ENCODE measurements at places on chromosomes 1 and 21.

DNA sequence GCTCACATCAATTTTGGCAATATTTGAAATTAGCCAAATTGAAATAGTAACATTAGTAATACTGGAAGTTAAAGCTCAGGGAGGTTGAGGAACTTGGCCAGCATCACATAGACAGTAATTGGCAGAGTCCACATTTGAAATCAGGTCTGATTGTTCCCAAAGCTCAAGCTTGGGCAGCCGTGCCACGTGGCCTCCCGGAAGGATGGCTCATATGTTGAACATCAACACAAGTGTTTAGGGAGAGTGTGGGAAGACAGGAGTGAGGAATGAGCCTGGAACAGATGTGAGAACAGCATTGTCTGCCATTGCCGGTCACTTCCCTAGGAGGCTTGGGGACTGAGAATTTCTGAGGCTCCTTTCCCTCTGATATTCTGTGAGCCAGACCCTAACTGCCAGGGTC is 40.2 kb upstream of the RBM15 start:
- DNase-seq = no peak

GRCh38 chr21:41594268-41594667 is 86.3 kb upstream of the TMPRSS2 start:
- no peak for DNase-seq

DNA sequence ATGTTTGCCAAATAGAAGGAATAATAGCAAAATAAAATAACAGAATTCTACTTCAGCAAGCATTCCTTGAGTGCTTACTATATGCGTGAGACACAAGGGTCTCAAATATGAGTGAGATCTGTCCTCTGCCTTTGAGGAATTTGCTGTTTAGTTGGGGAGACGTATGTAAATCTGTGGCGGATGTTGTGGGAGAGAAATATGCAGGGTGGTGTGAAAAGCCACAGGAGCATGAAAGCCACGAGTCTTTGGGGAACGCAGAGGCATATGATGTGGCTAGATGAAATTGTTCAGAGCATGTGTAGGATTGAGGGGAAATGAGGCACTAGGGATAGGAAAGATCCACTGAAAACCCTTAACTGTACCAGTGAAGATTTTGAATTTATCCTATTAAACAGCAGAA is 244.4 kb downstream of the PBX1 start:
- DNase-seq = no peak

- no peak for DNase-seq
Observed at GRCh38 chr1:91631718-91632330, 131.2 kb downstream of the CDC7 start.

GRCh38 chr1:183600634-183601033 is 10.4 kb upstream of the NCF2 start:
- DNase-seq = no peak

GRCh38 chr1:10626791-10627410 is 152.2 kb downstream of the PEX14 start:
- no peak for DNase-seq

DNA sequence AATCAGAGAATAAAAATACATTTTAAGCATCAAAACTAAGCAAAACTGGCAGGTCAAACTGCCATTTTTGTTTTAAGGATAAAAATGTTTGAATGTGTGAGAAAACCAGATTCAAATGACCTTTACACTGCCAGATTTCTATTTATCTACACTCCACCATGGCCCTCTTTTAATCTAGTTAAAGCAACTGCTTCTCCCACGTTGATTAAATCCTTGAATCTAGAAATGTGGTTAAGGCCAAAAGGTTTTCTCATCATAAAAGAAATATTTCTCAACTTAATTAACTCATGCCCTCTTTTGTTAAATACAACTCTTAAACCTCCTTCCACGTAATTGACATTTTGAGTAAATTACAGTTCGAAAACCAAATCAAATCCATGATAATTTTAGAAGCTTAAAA is 15.0 kb downstream of the EGLN1 start:
- DNase-seq = no peak

DNA sequence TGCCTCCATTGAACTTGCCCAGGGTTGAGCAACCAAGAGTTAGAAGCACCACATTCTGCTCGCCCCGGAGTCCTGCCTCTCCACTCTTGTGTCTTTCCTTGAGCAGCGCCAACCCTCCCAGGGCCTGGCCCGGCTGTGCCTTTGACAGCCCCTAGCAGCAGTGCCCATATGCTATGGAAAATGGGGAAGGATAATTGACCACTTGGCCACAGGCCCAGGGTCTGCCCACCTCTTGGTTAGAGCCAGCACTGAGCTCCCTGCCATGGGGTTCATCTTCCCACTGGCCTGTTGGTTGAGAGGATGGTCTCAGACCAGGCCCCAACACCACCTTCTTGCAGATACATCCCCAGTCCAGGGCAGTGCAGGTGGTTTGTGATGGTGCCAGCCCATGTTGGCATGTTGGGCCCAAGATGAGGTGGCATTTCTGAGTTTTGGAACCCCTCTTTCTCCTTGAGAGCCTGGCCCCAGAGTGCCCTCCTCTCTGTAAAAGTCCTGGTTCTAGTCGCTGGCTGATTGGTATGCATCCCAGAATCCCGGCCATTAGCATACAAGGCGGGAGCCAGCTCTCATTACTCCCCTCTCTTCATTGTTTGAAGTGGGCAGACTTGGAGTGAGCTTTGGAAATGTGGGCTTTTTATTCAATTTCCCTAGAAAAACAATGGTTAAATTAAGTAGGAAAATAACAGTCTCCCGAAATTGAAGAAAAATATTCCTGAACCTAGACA is 7.6 kb downstream of the ARHGEF10L start:
- DNase-seq = no peak

DNA sequence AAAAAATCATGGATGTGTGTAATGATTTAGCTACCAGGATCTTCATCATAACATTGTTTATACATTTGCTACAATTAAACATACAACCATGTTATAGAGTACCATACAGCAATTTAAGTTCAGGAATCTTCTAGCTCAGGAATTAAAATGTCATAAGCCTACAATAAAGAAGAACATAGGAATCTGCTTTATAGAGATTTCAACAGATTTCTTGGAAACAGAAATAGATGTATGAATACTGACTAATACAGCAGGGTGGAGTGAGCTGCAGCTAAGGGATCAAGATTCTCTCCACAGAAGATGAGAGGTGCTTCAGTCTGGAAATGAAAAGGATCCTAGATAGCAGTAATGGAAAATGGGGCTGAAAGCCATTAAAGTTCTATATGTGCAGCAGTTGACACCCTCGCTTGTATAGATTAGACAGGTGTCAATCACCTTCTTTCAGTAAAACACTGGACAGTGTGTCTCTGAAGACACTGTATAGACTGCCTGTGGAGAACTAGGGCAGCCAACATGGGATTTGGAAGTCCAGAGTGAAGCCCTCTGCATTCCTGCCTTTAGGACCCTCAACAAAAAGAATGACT is 73.9 kb downstream of the DNTTIP2 start:
- no peak for DNase-seq

- DNase-seq = no peak
Observed at GRCh38 chr1:16014509-16015482, 3.0 kb downstream of the HSPB7 start.

DNA sequence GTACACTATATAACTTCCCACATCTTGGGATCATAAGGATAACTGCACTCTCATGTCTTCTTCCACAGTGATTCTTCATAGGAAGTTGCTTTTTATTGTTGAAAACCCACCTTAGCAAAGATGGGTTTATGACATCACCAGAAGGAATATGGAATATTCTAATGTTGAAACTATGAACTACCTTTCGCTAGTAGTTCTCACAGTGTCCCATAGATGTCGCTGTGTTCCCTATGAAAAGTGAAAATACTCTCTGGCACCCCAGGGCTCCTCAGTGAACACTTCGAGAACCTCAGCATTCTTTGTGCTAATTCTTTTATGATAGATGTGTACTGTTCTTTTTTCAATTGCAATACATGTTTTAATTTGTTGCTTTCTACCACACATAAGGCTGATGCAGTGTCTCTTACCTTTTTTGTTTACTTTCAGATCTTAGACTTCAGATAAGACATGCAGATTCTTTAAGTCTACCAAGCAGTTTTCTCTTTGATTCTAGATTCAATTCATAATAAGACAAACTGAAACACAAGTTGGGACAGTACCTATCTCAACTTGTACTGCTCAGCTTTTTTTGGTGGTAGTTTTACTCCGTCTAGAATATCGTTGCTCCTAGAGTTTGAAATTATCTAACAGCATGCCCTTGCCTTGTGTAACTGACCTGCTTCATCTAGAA is 90.8 kb downstream of the GTF2B start:
- DNase-seq = peak; percentile 50

DNA sequence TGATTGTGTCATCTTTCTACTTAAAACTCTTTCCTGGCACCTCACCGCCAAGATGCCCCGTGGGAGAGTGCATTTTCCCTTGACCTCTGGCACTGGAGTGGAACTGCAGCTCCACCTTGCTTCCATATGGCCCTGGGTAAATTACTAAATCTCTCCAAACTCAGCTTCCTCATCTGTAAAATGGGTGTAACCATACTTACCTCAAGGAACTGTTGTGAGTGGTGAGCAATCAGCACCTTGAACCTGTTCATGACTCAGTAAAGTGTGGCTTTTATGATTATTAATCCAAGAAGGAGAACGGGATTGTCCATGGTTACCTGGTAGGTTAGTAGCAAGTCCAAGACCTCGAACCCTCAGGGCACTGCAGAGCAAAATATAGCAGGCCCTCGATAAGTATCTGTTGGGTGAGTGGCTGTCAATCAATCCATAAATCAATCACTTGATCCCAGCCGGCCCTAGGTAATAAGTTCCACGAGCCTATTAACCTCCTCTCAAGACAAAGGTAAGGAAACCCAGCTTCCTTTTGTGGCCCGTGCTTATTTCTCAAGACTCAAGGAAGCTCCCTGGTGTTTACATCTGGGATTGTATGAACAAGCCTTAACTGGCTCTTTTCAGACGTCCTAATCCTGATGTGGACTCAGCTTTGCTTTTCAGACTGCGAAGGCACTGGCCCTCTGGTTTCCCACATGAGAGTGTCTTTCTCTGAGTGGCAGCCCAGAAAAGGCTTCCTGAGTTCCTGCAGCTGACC is 114.0 kb upstream of the GJB5 start:
- DNase-seq = no peak

DNA sequence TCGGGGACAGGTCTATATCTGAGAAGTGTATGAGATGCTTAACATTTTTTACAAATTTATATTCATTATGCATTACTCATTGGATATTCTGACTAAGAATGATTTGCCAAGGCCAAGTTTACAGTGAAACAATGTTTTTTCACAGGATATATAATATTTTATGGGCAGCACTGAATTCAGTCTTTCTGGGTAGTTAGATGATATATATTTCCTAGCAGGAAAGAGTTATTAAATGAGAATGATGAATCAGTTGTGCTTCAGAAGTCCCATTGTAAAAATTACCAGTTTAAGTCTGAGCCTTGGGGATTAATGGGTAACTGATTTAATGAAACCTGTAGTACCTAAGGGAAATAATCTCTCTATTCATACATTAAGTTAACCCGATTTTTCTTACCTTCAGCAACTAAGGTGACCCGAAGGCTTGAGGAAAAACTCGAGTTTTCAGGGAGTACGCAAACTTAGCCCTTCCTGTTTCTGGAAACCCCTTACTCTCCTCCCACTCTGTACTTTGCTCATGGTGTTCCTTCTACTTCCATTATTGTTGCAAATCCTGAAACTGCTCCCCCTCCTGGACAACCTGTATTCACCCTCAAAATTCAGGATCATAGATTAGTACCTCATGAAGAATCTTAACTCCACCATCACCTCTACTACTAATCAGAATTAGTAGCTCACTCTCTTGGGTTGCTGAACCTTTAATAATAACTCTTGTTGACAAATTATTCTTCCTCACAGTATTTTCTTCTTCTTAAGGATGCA is 135.1 kb downstream of the AK5 start:
- no peak for DNase-seq

- DNase-seq = no peak
Observed at GRCh38 chr1:245986404-245987218, 520.5 kb downstream of the SMYD3 start.

DNA sequence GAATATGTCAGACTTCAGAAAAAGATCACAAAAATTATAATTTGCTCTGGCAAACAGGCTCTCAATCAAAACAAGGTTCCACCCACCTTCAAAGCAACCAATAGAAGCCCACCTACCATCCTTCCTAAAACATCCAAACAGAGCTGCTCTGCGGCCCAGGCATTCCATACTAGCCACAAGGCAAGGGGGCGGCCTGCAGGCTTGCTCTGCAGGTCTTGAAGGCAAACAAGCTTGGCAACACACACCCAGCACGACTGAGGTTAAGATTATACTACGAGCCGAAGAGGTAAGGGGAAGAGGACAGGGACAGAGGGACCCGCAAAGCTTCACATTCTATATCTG is 207.3 kb downstream of the SLC45A1 start:
- peak; percentile 22 for DNase-seq

DNA sequence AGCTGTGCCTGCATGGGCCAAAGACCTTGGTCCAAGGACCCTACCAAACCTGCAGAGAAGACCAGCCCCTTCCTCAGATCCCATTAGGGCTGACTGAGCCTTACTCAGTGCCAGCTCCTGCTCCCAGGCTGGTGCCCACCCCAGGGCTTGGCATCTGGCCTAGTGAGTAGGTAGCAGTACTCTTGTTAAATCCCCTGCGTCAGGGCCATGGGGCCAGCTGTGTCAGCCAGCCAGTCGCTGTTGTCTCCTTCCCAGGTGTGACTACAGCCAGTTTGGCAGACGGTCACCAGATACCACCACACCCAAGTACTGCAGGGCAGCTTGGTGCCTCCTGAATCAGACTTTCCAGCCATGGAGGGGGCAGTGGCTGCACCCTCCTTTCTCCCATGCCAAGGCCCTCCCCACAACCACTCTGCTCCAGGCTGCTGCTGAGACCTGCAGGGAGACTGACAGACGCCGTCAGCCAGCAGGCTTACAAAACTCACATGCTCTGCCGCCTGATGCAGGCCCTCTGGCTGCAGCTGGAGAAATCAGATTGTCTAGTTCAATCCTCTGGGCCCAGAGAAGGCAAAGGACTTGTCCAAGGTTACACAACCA is 3.0 kb downstream of the TENT5B start:
- DNase-seq = no peak

DNA sequence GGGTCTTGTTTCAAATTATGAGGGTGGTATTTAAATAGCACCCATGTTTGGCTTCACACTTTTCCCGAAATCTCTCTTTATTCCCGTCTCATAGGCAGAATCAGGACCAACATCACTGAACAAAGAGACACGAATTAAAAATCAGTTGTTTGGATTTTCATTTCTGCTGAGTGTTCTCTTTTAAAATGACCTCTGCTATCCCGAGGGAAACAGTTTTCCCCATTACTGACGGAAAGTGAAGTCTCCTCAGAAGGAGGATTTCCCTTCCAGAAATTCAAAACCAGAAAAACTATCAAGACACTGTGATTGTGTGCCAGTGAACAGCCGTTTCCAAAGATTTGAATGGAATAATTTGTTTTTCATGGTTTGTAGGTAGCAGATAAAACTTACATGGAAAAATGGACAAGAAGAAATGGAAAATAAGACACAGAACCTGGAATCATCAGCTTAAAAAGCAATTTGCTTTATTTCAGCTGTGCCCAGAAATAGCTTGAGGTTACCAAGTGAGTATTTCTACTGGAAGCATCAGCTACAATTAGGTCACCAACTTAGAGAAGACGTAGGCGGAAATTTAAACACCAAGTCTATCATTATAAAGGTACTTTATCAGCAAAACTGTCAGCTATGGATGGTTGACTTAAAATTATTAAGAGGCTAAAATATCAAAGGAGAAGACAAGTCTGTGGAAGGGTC is 68.5 kb downstream of the RUNX1 start:
- DNase-seq = no peak

All from stimulated activated CD4-positive, alpha-beta T cell treated with anti-CD3 and anti-CD28 coated beads, Interleukin-2, amount 100 ng/mL, for 48 hours (primary cell).